ENCODE measurements at places on chromosomes 11 and 22.

GRCh38 chr11:86688398-86689179 lies 16.2 kb upstream of the ME3 start:
- H3K27me3 ChIP-seq = no peaks in the 10 kb centered on the region
- H3K4me3 ChIP-seq = no peak overlapping the region
- no peaks in the 10 kb centered on the region for H3K36me3 ChIP-seq
- H3K4me1 ChIP-seq = no peaks in the 10 kb centered on the region
- DNase-seq = no peak

- DNase-seq = no peak
- H3K36me3 ChIP-seq = no peaks in the 10 kb centered on the region
- no peak overlapping the region for H3K27ac ChIP-seq
- no peaks in the 10 kb centered on the region for H3K27me3 ChIP-seq
- H3K4me1 ChIP-seq = peaks cover 11% of the 10 kb centered on the region
Measured at GRCh38 chr22:42866100-42866499, 9.0 kb upstream of the ARFGAP3 start.

DNA sequence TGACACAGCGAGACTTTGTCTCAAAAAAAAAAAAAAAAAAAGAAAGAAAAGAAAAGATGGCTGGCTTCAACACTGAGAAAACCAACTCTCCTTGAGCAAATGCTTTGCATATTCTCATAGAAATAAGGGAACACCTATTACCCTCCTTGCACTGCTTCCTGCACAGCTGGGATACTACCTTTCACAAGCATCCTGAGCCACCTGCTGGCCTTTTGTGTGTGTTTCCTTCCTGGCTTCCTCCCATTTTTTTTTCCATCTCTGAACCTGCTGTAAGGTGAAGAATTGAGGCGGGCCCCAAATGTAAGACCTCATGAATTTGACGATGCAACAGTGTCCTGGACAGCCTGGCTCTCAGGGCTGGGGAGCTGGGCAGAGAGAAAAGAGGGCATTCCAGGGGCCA lies 1.9 kb upstream of the RFPL3 start:
- no peak overlapping the region for H3K27ac ChIP-seq
- no peaks in the 10 kb centered on the region for H3K36me3 ChIP-seq
- H3K4me1 ChIP-seq = no peaks in the 10 kb centered on the region
- no peaks in the 10 kb centered on the region for H3K27me3 ChIP-seq
- DNase-seq = no peak

- H3K27ac ChIP-seq = no peak overlapping the region
- DNase-seq = peak; percentile 34
- H3K4me3 ChIP-seq = no peak overlapping the region
- no peaks in the 10 kb centered on the region for H3K36me3 ChIP-seq
- peaks cover 18% of the 10 kb centered on the region for H3K27me3 ChIP-seq
- no peaks in the 10 kb centered on the region for H3K4me1 ChIP-seq
Measured at GRCh38 chr22:49084206-49084605, 743.5 kb downstream of the BRD1 start.

DNA sequence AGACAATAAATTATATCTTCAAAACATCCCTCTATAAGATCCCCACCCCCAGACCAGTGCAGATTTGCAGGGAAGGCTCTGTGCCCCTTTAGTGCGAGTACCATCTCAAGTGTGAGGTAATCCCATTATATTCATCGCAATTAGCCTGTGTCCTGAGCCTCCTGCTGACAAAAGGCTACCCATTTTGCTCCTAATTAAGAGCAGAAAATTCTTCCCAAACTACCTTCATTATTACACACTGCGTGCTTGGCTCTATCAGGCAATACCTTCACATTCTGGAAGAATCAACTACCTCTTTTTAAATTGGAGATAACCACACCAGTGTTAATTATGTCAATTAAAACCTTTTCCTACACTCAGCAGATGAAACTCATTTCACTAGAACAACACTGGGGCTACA lies 1133.4 kb upstream of the CCDC90B start:
- no peak overlapping the region for H3K4me3 ChIP-seq
- no peak overlapping the region for H3K27ac ChIP-seq
- H3K36me3 ChIP-seq = no peaks in the 10 kb centered on the region

DNA sequence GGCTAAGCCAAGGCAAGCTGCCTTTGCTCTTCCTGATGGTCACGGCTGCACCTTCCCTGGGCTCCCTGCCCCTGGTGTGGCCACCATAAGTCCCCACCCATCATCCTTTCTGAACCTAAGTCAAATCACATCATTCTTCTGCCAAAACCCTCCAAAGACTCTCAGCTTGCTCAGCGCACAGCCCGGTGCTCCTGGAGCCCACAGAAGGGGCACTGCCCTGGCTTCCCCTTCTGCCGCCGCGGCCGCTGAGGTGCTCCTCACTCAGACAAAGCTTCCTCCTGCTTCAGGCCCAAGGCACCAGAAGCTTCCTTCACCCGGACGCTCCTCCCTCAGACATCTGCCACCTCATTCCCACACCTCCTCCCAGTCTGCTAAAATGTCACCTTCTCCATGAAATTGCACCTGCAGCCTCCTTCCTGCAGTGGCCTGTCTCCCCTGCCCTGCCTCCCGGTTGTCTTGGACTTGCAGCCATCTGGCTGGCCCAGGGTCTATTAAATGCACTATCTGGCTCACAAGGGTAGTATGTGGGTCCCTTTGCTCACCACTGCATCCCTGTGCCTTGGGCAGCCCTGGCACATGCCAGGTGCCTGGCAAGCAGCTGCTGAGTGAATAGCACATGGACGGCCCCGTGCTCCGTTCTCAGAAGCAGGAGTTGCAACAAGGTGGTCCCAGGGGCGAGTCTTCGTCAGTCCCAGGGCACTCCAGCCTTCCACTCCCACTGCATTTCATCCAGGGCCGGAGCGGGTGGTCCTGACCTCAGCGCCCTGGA lies 108.2 kb downstream of the WNT7B start:
- peak; percentile 13 for DNase-seq
- H3K4me1 ChIP-seq = peaks cover 17% of the 10 kb centered on the region
- H3K27ac ChIP-seq = no peak overlapping the region
- no peak overlapping the region for H3K4me3 ChIP-seq
- H3K36me3 ChIP-seq = no peaks in the 10 kb centered on the region

DNA sequence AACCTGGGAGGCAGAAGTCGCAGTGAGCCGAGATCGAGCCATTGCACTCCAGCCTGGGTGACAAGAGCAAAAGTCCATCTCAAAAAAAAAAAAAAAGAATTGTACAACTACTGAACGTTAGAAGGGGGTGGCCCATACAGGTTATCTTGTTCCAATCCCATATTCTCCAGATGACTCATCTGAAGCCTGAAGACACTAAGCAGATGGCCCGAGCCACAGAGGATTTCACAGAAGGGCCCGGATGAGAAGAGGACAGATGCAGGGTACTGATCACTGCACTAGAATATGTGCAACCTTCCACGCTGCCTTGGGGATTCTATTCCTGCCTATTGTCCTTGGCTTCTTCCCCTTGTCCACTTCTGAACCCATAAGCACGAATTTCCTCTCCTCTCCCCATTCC lies 70.9 kb upstream of the UBASH3B start:
- DNase-seq = no peak
- no peak overlapping the region for H3K4me3 ChIP-seq
- H3K27ac ChIP-seq = no peak overlapping the region
- no peaks in the 10 kb centered on the region for H3K36me3 ChIP-seq

GRCh38 chr22:22099833-22100812 lies 117.5 kb upstream of the TOP3B start:
- H3K4me1 ChIP-seq = no peaks in the 10 kb centered on the region
- DNase-seq = no peak
- no peak overlapping the region for H3K4me3 ChIP-seq
- no peaks in the 10 kb centered on the region for H3K36me3 ChIP-seq

DNA sequence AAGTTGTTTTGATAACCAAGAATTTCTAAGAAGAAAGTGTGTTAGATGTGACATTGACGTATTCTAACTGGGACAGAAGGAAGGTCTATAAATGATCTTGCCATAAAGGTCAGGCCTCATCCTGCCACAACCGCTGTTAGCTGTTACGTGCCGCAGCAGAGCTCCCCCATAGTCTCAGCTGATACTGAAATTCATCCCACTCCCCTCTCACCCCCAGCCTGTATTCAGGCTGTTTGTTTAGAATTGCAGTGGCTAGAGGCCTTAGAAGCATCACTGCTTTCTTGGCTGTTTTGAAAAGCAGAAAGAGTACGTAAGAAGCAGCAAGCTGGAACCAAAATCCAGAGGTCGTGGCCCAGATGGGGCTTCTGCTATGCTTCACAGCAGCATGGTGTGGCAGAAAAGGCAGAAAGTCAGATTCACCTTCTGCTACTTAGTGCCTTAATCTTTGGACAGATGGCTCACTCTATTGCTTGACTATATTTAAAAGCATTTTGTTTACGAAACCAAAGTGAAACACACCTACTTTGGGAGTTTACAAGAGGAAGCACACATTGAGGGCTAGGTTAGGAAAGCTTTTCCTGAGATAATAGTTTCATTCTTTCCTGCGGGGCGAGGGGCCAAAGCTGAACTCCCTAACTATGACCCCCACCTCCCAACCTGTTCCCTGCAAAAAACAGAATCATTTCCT lies 950 bp upstream of the LAYN start:
- H3K36me3 ChIP-seq = no peaks in the 10 kb centered on the region
- DNase-seq = no peak
- peak overlapping the region; percentile 91 for H3K4me3 ChIP-seq
- peaks cover 3% of the 10 kb centered on the region for H3K27me3 ChIP-seq
- H3K4me1 ChIP-seq = no peaks in the 10 kb centered on the region

GRCh38 chr22:43827003-43827735 lies 15.1 kb upstream of the EFCAB6 start:
- no peak overlapping the region for H3K27ac ChIP-seq
- no peaks in the 10 kb centered on the region for H3K36me3 ChIP-seq
- DNase-seq = no peak
- H3K27me3 ChIP-seq = no peaks in the 10 kb centered on the region
- no peaks in the 10 kb centered on the region for H3K4me1 ChIP-seq

- no peaks in the 10 kb centered on the region for H3K27me3 ChIP-seq
- H3K36me3 ChIP-seq = peaks cover 7% of the 10 kb centered on the region
- peak; percentile 98 for DNase-seq
- H3K27ac ChIP-seq = peak overlapping the region; percentile 100
Measured at GRCh38 chr11:819129-819931, 616 bp downstream of the PNPLA2 start.

DNA sequence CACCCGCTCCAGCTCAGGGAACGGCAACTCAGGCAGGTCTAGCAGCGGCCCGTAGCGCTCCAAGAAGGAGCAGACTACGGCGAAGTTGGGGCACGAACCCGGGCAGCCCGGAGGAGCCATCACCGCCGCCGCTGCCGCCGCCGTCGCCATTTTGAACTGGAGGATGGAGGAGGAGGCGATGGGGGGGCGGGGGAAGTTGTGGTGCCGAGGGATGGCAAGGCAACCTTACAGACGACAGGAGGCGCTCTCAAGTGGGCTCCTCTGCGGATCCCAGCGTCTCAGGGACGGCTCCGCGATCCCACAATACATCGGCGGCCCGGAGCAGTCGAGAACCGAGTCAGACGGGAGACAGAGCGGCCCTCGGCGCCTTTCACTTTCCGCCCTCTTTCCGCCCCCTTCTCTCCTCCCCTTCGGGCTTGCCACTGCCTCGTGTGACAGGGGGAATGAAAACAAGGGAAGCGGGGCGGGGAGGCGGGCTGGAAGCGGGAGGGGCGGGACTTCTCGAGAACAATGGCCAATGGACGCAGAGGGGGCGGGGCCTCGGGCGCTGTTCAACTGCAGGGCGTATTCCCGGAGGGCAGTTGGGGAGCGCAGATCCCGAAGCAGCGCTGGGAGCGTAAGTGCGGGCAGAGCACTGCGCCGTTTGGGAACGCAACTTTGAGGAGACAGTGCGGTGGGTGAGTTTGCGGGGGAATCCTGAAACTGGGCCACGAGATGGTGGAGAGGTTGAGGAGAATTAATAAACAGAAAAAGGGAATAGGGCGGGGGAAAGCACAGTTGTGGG lies at the start of the genes AAMDC and RSF1:
Gene AAMDC, plus strand, starts transcription at position 580 of the 784 bp plus-strand sequence. CDS start 21,353 bp downstream, outside the sequence.
Gene RSF1, minus strand, starts transcription at position 158 of the 784 bp plus-strand sequence. Its CDS starts 8 bp downstream, at position 150.
- no peaks in the 10 kb centered on the region for H3K27me3 ChIP-seq
- peaks cover 9% of the 10 kb centered on the region for H3K4me1 ChIP-seq
- peak; percentile 99 for DNase-seq
- H3K4me3 ChIP-seq = peak within 1 kb of the TSS; percentile 78
- no peaks in the 10 kb centered on the region for H3K36me3 ChIP-seq

DNA sequence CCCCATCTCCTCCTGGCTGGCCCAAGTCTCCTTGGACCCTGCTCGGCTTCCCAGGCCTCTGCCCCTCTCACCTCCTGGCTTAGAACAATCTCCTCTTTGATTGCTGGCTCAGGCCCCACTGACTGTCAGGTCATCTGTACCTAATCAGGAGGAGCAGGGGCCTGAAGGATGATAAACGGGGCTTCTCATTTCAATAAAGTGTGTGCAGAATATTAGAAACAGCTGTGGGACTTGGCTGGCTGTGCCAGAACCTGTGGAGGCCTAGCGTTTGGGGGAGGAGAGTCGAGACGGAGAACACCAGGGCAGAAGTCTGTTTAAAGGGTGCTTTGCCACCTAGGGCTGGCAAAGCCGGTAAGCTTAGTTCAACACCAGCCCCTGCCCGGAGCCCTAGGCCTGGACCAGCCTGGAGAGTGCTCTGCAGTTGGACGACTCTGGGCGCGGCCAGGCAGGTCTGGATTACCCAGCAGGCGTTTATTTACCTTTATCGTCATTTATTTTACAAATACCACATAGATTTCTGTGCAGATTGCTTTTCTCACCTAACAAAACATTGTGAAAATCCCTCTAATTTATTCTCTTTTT lies 10.1 kb upstream of the VSIG10L2 start:
- H3K36me3 ChIP-seq = no peaks in the 10 kb centered on the region
- H3K4me3 ChIP-seq = no peak overlapping the region
- no peaks in the 10 kb centered on the region for H3K4me1 ChIP-seq
- H3K27me3 ChIP-seq = no peaks in the 10 kb centered on the region
- no peak overlapping the region for H3K27ac ChIP-seq

- H3K27me3 ChIP-seq = peaks cover 37% of the 10 kb centered on the region
- no peaks in the 10 kb centered on the region for H3K36me3 ChIP-seq
- no peak for DNase-seq
- no peak overlapping the region for H3K27ac ChIP-seq
- no peaks in the 10 kb centered on the region for H3K4me1 ChIP-seq
Measured at GRCh38 chr22:29716814-29717545, 2.8 kb upstream of the CABP7 start.

DNA sequence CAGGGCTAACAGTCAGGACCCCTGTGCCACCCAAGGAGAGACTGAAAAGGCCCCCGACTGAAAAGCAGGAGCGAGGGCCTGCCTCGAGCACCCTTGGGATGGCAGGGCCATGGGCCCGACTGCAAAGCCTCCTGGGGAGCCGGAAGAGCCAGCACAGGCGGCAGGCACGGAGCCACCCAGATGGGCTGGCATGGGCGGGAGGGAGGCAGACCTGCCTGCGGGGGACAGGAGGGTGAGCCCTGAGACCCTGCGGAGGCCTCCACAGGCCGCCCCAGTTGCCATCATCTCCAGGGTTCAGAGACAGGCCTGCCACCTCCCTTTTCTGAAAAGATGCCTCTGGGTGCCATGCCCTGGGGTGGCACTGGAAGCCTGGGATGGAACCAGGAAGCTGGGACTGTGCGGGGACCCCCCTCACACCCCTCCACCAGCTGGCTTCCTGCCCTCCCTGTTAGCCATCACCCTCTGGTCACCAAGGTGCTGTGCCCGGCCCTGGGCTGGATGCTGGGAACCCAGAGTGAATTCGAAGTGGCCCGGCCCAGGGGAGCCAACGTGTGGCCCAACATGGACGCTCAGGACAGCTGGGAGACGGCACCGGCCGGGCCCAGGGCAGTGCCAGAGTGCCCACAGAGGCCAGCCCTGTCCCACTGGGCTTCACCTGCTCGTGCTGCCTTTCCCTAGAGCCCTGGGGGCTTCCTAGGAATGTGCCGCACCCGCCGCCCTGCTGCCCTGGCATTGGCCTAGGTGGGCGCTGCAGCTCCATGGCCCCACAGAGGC lies 13.8 kb downstream of the TSPAN32 start:
- H3K36me3 ChIP-seq = no peaks in the 10 kb centered on the region
- H3K27me3 ChIP-seq = no peaks in the 10 kb centered on the region
- DNase-seq = no peak
- peak overlapping the region; percentile 12 for H3K4me3 ChIP-seq
- no peaks in the 10 kb centered on the region for H3K4me1 ChIP-seq

GRCh38 chr11:131884461-131885073 lies 514.2 kb downstream of the NTM start:
- H3K27ac ChIP-seq = no peak overlapping the region
- H3K4me1 ChIP-seq = no peaks in the 10 kb centered on the region
- no peak overlapping the region for H3K4me3 ChIP-seq
- no peaks in the 10 kb centered on the region for H3K27me3 ChIP-seq
